ENCODE measurements at places on chromosomes 4 and X.

DNA sequence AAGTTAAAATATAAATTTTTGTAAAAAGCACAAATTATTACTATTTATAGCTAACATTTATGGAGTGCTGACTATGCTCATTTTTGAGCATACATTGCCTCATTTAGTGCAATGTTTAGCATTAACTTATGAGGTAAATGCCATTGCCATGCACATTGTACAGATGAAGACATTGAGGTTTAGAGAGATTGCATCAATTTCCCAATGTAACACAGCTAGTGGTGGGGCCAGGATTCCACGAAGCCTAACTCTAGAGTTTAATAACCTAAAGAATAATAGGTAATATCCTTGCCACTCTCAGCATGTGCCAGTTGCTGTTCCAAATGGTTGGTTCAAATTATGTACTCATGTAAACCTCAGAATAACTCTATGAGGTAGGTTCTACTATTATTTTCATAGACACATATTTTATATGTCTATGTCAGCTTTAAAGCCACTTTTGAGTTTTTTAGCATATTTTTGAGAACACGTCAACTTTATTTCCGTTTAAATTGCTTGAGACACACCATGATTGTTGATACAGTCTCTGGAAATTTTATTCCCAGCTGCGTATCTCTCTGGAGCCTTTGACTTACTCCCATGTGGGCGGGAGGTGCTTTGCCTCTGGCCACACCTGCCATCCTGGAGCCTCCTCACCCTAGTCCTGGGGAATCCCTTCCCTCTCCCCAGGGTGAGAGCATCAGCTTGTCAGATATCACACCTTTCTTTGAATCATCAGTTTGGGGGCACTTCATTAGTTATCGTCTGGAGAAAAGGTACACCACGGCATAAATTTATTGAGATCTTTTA lies 10.8 kb upstream of the ADH1A start:
- DNase-seq: no peak

- DNase-seq: no peak
Observed at GRCh38 chrX:45295259-45295986, 94.7 kb upstream of the DIPK2B start.

DNA sequence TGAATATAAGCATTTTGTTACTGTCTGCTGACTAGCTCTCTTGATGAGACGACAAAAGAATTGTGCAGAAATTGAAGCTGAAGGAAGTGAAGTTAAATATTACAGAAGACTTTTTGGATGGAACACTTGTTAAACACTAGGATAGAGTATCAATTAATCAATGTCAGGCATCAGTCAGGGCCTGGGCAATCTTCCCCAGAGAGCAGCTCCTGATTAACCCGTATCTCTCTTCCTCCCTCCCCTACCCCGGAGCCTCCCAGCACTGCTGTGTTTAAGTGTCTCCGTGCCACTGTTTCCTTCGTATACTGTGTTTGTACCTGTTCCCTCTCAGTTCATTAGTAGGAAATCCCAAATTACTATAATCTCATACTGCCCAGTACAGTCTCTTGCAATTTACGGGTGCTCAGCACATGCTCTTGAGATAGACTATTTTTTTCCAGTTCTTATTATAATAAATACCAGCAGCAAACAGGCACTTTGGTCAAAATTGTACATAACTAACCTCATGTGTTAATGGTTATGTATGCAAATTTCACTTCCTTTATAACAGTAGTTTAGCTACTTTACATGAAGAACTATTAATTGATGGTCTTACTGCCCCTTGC lies 765.7 kb upstream of the FTHL17 start:
- DNase-seq: no peak

DNA sequence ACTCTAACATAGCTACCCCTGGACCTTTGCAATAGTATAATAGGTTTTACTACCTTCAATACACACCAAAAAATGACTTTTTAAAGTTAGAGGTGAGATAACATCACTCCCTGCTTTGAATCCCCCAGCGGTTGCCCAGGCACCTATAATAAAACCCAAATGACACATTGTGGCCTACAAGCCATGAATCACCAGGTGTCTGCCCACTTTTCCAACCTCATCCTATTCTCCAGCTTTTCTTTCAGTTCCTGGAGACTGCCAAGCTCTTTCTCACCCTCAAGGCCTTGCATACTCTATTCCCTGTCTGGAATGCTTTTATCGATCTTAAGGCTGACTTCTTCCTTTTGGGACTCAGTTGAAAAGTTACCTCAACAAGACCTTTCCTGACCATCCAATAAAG lies 16.4 kb upstream of the PRSS48 start:
- DNase-seq: no peak

GRCh38 chr4:26955241-26955640 lies 94.6 kb downstream of the STIM2 start:
- no peak for DNase-seq

DNA sequence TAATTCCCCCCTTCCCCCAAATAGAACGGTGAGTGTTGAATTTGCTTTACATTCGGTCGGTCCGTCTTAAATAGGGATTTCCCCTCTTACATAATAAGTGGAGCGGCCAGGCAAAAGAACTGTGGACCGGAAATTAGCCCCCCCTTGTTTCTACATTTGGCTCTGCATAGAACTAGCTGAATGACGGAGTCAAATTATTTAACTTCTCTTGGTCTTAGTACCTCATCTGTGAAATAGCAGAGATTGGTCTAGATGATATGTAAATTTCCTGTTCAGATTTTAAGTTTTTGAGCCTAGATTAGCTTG lies 1.3 kb downstream of the SPATA18 start:
- no peak for DNase-seq

- no peak for DNase-seq
Observed at GRCh38 chrX:44227991-44228390, 115.5 kb downstream of the EFHC2 start.

- no peak for DNase-seq
Observed at GRCh38 chrX:118250445-118250844, 95.5 kb upstream of the WDR44 start.

Data from NCI-H526 treated with DMSO at 0.1 percent for 48 hours (cell line).